ENCODE measurements at places on chromosomes 3 and 15.

GRCh38 chr3:159751146-159751545, 237.5 kb upstream of the IL12A start:
- DNase-seq, result peak; percentile 40

DNA sequence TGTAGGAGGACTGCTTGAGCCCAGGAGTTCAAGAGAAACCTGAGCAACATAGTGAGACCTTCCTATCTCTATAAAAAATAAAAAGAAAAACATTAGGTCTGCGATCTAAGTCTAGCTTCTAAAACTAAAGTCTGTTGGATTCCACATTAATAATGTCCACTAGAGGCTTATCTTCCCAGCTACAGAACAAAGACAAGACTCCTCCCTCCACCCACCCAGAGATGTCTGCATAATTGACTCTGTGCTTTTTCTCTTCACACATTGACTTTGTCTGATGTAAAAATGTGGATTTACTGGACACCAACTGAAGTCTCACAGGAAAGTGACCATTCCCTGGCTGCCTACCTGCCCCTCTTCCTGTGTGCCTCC, 91.8 kb downstream of the ATP10A start:
- no peak for DNase-seq

GRCh38 chr3:116378077-116378476, 67.2 kb downstream of the LSAMP start:
- DNase-seq, result no peak

- no peak for DNase-seq
Measured at GRCh38 chr3:154224366-154224765, 99.9 kb downstream of the DHX36 start.

DNA sequence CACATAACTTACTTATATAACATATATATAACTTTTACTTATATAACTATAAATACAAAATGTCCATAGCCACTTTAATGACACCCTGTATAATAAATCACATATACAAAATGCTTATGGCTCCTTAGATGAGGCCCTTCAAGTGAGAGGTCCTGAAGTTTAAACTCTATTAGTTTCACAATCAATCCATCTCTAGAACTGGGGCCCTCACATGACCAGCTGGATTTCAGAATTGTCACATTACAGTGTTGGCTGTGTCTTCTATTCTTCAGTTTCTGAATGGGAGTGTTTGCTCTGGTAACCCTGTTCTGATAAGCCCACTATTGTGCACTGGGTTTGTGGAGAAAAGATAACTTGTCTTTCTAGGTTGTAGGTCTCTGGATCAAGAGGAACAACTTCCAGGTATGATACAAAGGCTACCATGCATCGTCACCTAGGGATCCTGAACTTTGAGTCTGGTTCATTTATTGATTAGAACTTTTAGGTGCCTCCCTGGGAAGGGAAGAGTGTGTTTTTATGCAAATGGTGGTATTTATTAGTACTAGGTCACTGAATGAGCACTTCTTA, 107.9 kb downstream of the DNAH12 start:
- no peak for DNase-seq

DNA sequence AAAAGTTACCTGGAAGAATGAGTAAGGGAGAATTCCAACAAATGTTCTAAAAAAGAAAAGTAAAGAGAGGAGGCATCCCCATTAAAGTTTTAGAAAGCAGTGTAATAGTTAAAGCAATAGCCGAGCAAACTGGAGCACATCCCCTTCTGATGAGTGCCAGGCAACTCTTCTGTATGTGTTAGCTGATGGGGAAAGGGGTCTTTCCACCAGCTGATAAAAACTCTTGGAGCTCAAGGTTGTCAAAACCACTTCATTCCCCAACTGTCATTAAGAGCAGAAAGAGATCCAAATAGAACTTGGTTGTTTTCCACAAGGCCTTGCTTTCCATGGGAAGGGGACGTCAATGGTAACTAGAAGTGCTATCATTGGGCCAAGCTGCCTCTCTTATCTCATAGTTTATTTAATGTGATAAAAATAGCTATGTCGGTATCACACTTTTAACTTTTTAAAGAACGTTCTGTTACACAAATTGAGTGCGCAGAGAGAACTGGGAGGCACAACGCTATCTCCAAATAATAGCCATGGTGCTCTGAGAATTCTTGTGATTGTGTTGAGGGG, 116.9 kb downstream of the POLR2M start:
- DNase-seq, result no peak

DNA sequence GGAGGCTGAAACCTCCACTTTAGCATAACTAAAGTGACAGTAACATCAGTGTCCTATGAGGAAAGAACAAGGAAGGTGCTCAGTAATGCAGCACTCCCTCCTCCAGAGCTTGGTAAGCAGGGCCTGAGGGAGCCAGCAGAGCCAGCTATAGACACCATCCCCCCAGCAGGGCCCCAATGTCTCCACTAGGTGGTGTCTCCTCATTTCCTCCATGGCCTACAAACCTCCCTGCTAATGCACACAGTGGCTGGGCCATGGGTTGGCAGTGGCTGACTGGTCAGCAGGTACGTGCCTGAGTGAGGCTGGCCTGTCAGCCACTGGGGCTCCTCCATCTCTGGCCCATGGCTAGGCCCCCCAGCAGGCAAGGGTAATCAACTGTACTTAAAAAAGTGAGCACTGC, 13.6 kb downstream of the MRPS25 start:
- DNase-seq, result no peak

DNA sequence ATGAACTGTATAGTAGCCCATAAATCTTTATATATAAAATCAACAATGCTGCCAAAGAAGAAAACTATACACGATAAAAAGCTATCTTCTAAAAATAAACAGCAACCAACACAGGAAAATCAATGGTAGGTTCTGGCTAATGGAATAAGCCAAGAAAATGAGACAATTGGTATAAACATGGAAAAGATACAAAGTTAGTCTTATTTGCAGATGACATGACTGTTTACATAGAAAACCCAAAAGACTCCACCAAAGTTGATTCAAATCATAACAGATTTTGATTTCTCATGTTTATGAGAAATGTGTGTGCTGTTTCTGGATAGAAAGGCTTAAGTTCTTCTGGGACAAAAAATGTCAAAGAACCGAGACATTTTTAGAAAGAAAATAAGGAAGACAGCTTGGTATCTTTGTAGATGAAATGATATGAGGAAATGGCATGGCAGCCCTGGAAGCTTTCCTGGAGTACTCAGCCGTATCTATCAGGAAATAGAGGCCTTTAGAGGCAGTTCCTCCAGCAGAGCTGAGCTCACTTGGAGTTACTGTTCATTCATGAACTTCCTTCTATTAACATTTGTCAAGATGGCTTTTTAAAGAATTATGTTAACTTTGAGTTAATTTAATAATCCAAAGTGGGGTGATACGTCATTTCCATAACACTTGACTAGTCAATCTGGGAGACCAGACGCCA, 36.7 kb upstream of the VILL start:
- no peak for DNase-seq

GRCh38 chr3:171695426-171695825, 114.9 kb downstream of the PLD1 start:
- DNase-seq, result no peak

- DNase-seq, result no peak
Measured at GRCh38 chr3:129824926-129825541, 68.5 kb downstream of the TMCC1 start.

DNA sequence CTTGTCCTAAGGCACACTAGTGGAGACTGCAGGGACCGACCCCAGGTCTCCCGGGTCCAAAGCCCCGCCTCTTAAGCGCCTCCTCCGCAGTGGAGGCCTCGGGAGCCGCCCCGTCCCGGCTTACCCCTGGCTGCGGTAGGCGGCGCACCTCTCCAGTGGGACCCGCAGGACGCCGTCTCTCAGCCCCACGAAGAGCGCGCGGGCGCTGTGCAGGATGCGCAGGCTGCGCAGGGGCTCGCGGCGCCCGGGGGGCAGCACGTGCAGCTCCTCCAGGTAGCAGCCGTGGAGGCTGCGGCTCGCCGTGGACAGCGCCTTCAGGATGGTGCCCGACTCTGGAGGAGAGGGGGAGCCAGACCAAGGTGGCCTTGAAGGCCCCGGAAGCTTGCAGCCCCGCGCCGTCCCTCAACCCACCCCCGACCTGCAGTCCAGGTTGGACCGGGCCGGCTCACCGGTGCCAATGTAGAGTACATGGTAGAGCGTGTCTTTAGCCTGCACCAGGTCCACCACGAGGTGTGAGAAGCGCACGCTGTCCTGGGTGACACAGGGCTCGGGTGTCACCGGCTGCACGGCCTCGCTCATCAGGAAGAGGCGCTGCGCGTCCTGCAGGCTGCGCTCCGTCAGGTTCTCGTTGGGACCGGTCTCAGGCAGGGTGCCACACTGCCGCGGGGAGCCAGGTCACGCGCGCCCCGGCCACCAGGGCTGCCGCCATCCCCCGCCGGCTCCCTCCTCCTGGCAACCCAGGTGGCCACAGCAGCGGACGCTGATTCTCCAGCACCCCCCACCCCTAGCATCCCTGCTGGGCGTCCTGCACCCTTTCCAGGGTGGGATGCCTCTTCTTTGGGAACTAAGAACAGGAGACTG, 105.5 kb downstream of the SEMA5B start:
- DNase-seq, result peak; percentile 17

DNA sequence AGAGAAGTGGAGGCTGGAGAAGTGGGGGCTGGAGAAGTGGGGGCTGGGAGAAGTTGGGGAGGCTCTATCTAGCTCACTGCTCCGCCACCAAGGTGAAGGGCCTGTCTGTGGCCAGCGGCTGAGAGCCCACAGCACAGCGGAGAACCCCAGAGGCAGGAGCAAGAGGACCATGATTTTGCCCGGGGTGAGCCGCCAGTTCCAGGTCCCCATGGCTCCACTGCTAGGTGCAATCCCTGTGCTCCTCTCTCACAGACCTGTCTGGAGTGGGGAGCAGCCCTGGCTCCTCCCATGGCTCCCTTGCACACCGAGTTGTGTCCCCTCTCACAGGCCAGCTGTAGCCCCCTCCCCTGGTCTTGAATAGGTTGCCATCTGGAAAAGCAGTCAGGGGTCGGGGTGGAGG, 4.7 kb upstream of the NRROS start:
- DNase-seq, result no peak

DNA sequence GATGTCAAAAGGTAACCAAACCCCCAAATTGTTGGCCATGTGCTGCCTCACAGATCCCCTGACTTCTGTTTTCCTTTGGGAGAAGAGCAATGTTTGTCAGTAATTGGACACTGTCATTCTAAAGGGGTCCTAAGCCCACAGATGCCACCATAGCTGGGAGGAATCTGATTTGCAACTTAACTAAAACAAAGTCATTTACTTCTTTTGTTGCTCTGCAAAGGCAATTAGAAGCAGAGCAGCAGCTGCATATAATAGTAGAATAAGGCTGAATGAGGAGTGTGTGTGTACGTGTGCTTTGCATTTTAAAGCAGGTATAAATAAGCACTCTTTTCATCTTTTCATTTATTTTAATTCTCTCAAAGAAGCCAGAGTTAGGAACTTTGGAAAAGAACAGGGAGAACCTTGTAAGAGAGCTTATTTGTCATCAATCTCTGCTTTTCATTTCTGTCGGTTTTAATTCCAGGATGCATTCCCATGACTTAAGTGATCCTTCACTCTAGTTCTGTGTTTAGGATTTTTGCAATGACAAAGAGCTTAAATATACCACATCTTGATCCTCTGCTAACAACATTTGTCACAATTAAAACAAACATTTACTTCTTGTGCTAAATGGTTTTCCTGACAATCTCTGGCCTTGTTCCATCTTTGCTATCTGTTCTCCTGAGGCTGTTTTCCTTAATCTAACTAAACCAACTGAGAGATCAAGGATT, 530.2 kb upstream of the CBLB start:
- DNase-seq, result no peak

- DNase-seq, result no peak
Measured at GRCh38 chr3:53948174-53948573, 56.5 kb upstream of the SELENOK start.

- no peak for DNase-seq
Measured at GRCh38 chr3:140715035-140715434, 37.2 kb downstream of the TRIM42 start.

- DNase-seq, result no peak
Measured at GRCh38 chr3:106172101-106172500, 303.3 kb upstream of the CBLB start.

DNA sequence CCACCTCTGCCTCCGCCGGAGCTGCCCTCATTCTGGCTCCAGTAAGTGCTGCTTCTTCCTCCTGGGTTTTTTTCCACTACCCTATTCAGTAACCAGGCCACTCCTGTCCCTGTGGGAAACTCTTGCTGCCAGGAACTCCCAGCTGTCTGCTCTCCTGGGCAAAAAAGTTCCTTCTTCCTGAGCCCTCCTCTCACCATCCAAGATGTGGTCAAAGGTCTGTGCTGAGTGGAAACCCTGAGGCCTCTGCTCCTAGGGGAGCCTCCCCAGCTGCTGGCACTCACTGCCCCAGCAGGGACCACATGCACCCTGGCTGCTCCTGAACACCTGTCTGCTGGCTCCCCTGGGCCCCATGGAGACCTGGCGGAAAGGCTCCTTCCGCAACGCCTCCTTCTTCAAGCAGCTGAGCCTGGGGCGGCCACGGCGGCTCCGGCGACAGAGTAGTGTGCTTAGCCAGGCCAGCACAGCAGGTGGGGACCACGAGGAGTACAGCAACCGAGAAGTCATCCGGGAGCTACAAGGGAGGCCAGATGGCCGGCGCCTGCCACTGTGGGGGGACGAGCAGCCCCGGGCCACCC, 454 bp downstream of the C15orf62 start:
- DNase-seq, result no peak

- DNase-seq, result no peak
Measured at GRCh38 chr3:188509316-188509715, 355.4 kb downstream of the LPP start.

GRCh38 chr15:95857758-95858157, 472.7 kb upstream of the NR2F2 start:
- DNase-seq, result no peak

- no peak for DNase-seq
Measured at GRCh38 chr15:58605931-58606530, 143.5 kb downstream of the ADAM10 start.

- no peak for DNase-seq
Measured at GRCh38 chr3:27081992-27082607, 287.1 kb downstream of the NEK10 start.

GRCh38 chr3:94822298-94822697, 759.4 kb downstream of the NSUN3 start:
- DNase-seq, result no peak

DNA sequence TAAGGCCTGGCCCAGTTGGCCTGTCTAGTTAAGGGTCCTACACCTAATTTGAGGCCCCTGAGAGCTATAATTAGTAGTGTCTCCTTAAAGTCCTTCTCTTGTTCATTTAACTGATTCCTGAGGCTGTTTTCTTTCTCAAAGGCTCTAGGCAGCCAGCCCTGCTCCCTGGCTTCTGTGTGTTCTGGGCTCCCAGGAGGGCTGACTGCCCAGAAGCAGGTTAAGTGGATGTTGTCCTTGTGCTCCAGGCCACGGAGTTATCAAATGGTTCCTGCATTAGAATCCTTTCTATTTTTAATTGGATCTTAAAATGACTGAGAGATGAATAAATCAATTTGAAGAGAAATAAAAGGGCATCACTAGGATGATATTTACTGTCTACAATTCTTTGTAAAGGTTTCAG, 140.0 kb downstream of the SNRK start:
- DNase-seq, result no peak
